ENCODE measurements at places on chromosomes 1 and 21.

GRCh38 chr1:109807822-109808680, 44.3 kb upstream of the EPS8L3 start:
- DNase-seq, result no peak

DNA sequence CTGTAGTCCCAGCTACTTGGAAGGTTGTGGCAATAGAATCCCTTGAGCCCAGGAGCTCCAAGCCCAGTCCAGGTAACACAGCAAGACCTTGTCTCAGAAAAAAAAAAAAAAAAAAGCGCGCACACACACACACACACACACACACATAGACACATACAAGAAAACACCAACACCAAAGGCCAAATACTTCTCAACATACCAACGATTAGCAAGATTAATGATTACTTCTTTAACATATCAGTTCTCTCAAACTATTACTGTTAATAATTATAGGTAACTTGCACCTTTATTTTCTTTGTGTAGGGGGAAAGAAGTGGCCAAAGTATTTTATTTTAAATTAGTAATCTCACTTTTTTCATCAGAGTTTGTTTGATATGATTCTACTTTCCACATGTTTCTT, 289.5 kb upstream of the ADGRL2 start:
- no peak for DNase-seq

DNA sequence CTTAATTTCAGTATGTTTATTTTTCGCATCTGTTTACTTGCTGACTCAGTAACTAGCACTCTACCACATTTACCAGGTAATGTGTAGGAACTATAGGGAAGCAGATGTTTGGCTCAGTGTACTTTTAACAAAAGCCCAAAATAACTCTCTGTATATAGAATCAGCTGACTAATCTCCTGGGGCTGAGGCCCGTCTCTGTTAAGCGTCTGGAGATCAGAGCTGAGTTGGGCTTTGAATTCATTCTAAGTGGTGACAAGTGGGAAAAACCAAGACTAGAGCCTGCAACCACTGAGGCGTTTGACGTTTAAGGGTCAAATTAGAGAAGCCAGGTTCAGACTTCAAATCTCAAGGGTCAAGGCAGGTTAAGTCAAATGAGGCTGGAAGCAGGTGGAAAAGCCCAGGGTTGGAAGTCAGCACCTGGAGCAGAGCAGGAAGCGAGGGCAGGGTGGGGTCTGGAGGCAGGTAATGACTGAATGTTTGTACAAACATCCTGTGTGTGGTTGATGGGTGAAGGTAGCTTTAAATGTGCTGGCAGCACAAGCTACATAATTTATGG, 56.8 kb upstream of the LYST start:
- DNase-seq, result no peak

GRCh38 chr1:20142001-20142710, 3.0 kb downstream of the PLA2G2F start:
- no peak for DNase-seq

GRCh38 chr1:115313182-115313581, 24.9 kb downstream of the NGF start:
- no peak for DNase-seq

GRCh38 chr1:76826072-76826845, 41.0 kb upstream of the ST6GALNAC5 start:
- DNase-seq, result no peak

DNA sequence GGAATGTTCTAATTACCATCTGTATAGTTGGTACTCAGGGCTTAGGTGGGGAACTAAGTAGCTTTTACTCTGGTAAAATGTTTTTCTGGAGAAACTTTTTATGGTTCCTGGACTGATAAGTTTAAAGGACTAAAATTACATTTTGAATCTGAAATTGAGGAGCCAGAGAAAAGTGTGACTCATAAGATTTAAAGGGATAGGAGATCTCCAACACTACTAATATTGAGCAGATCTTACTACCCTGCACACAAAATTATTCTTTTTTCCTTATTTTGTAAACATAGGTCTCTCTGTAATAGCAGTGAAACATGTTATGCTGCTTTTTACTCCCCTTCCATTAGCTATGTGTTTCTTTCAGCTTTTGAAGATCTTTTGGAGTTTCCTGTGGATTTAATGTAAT, 32.5 kb downstream of the MTF2 start:
- no peak for DNase-seq

DNA sequence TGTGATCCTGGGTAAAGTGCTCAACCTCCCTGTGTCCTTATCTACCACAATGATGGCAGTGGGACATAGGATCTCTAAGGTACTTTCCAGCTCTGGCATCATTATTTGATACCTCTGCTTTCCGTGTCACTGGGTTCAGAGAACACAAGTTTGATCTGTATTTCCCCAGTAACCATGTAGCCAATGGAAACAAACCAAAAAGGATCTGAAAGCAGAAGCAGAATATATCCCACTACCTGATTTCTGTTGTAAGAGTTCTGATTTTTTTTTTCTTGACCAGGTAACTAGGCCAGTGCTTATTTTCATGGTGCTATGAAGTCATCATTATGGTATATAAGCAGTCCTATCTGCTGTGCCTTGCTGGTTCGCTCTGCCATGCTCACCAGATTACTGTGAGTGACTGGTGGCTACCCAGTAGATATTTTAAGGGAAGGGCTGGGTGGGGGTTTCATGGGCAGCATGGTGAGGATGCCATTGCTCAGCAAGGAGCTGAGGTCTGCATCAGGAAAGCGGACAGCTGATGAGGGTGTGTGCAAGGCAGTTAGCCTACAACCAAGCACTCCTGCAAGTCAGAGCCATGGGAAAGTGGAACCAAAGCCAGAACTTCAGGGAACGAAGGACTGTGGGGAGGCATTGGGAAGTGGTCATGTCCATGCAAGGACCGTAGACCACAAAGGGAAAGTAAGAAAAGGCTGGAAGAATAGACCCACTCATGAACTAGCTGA, 104.9 kb upstream of the EDEM3 start:
- no peak for DNase-seq

DNA sequence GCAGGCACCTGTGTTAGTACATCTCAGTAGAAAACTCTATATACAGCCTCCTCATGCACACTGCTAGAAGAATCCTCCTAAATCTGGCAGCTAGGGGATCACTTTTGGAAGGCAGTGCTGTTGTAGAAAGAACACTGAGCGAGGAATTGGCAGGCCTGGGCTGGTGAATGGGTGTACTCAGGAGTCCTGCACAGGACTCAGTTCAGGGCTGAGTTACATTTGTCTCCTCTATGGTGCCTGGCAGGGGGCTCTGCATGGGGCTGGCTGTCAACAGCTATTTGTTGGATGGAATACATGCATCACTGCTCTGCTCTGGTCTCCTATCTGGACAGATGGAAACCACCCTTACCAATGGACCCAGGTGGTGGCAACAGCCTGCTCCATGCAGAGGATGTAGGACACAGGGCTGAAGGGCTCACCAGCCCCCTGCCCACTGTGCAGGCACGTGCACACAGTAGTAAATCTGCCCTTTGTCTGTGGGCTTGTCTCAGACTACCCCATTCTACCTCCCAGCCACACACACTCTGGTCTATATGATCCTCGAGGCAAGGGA, 74.2 kb downstream of the LRIG2 start:
- no peak for DNase-seq
